ENCODE measurements at places on chromosomes 5 and 9.

GRCh38 chr9:78252616-78253015 lies 16.7 kb downstream of the CEP78 start:
- DNase-seq = no peak

- DNase-seq = no peak
These were observed 10.9 kb downstream of the HK3 start for GRCh38 chr5:176888016-176888864.

- DNase-seq = no peak
These were observed 101.4 kb upstream of the IRX4 start for GRCh38 chr5:1983919-1984695.

DNA sequence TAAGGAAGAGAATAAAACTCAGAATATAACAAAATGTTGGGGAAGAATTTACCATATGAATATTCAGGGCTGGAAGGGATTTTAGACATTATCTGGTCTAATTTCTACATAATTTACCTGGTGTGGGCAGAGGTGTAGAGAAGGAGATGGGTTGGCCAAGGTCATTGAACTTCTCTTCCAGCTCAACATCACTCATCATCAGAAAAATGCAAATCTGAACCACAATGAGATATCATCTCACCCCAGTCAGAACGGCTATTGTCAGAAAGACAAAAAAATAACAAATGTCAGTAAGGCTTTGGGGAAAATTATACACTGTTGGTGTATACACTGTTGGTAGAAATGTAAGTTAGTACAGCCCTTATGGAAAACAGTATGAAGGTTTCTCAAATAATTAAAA lies 121.7 kb downstream of the PTTG1 start:
- no peak for DNase-seq

GRCh38 chr9:104961238-104961637 lies 33.3 kb upstream of the ABCA1 start:
- DNase-seq = peak; percentile 84

DNA sequence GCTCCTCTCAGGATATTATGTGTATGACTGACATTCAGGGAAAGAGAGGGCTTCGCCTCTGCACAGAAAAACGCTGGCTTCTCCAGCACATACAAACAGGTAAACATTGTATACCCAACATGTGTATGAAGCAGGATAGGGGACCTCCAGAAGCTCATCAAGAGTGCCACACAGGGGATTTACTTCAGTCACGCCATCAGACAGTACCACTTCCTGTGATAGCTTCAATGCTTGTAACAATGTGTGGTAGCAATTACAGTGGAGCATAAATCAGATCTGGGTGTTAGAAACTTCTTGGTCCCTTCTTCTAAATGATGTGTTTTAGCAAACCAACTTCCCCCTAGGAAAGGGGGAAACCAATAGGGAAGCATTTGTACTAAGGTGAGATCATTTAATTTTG lies 160.8 kb downstream of the TSSK1B start:
- no peak for DNase-seq

- no peak for DNase-seq
These were observed 25.7 kb downstream of the SYK start for GRCh38 chr9:90827181-90827871.

DNA sequence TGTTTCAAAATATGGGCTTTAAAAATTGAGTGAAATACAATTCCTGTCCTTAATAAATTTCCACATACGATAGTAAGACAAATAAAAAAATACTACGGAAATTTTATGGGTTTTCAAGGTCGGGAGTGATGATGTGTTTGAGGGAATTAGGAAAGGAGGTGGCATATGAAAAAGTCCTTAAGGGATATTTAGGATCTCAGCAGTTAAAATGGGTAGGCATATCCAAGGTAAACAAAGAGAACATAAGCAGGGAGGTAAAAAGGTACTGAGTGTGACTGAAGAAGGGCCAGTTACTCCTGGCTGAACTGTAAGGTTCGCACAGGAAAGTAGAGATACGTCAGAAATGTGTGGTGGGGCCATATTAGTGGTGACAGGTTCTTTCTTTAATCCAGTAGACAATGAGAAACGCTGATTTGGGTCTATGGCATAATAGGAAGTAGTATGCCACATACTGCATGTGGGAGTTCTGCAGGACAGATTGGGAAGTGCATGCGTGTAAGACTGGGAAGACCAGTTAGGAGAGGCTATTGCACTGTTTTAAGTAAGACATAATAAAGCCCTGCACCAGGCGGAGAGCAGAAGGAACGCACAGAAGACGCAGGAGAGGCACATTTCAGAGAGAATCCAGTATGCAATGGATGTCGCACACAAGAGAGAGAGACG lies 937 bp upstream of the HMGCR start:
- peak; percentile 89 for DNase-seq

DNA sequence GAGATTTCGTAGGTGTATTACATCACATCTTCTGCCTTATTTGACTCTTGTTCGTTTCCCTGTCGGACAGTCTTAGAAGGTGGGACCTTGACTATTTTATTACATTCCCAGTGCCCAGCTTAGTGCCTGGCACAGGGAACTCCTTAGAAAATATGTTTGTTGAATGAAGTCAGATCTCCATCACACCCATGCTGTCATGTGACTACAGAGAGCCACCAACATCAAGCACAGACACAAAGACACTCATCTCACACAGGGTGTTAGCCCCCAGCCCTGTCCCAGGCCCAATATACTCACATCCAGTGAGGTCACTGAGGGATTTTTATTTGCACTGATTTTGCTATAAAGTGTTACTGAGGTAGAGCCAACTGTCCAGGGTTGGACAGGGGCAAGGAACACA lies 692 bp upstream of the SRA1 start:
- no peak for DNase-seq

All from fibroblast of lung (primary cell).